ENCODE measurements at places on chromosomes 6 and 20.
A peak's percentile ranks its signal among the peaks of the same experiment; 100 is the strongest.

DNA sequence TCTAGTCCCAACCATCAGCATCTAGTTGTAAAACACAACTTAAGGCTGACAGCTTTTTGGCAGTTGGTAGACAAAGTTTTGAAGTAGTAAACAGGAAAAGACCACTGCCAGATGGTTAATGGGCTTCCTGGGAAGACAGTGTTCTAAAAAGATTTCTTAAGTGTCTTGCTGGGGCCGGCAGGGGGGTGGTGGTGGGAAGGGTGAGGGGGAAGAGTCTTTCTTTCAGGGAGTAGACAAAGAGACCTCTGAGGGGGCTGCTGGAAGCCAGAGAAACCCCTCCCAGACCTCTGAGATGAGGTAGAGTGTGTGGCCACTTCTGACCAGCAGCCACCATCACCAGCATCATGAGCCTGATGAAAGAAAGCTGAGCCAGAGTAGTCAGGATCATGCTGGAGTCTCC is 784.9 kb downstream of the TENT5A start:
- no peak for DNase-seq

- no peak for DNase-seq
Observed at GRCh38 chr6:85865420-85866369, 223.0 kb upstream of the SYNCRIP start.

- no peak for DNase-seq
Observed at GRCh38 chr6:111715321-111715720, 109.6 kb upstream of the TRAF3IP2 start.

- DNase-seq, result no peak
Observed at GRCh38 chr6:151482290-151482689, 11.5 kb upstream of the CCDC170 start.

- DNase-seq, result no peak
Observed at GRCh38 chr6:16991981-16992629, 109.7 kb upstream of the STMND1 start.

DNA sequence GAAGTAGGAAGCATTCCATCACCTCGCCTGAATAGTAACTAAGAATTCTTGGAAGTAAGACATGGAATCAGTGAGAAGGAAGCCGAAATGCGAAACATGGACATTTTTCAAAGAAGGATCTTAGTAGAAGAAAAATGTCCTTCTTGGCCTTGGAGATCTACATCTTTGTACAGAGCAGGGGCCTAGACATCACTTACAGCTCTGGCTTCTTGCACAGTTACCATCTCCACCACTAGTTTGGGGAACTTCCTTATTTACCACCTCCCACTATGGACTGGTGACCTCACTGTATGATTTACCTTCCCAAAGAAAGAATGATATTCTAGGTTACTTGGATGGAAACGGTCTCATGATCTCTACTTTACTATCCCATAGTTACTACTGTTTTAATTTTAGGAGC is 15.7 kb downstream of the CASS4 start:
- DNase-seq, result no peak

GRCh38 chr20:3732327-3733118 is at the start of gene HSPA12B:
HSPA12B (plus strand) TSS chr20:3732685; CDS start chr20:3738675, 5,990 bp downstream.
- no peak for DNase-seq

DNA sequence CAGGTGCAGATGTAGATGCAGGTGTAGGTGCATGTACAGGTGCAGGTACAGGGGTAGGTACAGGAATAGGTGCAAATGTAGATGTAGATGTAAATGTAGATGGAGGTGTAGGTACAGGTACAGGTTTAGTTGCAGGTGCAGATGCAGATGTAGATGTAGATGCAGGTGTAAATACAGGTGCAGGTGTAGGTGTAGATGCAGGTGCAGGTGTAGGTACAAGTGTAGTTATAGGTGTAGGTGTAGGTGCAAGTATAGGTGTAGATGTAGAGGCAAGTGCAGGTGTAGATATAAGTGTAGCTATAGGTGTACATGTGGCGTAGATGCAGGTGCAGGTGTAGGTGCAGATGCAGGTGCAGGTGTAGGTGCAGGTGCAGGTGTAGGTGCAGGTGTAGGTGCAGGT is 34.2 kb upstream of the CDH4 start:
- no peak for DNase-seq

GRCh38 chr6:6840831-6841291 is 252.3 kb downstream of the LY86 start:
- DNase-seq, result peak; percentile 31

DNA sequence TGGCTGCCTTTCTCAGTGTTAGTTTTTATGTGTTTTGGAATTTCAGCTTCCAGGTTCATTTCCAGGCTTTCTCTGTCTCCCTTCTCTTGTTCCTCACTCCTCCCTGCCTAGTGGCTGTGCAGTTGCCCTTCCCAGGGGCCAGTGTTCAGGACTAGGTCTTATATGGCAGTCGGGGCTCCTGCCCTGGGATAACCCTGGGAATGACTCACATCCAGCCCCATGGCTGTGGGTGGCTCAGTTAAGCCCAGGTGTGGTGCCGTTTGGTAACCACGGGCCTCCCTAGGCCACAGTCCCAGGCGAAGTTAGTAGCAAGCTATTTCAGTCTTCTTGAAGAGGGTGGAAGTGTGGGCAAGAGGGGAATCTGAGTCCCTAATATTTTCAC is 57.4 kb upstream of the DDR1 start:
- DNase-seq, result no peak

DNA sequence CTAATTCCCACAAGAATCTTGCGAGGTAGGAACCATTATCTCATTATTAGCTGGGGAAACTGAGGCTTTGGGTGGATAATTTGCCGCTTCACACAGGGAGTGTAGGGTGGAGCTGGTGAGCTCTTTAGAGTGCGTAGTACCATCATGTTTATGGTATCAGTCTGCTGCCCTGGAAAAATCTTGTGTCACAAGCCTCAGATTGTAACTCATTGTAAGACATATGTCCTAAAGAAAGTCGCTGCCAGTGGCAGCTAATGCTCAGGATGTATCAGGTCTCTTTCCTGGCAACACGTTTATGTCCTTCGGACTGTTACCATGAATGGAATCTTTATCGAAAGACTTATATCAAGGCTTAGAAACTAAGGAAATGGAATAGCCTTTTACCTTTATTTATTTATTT is 1.9 kb downstream of the ZFAND3 start:
- DNase-seq, result no peak

GRCh38 chr6:85419046-85419759 is 30.7 kb upstream of the NT5E start:
- DNase-seq, result no peak

DNA sequence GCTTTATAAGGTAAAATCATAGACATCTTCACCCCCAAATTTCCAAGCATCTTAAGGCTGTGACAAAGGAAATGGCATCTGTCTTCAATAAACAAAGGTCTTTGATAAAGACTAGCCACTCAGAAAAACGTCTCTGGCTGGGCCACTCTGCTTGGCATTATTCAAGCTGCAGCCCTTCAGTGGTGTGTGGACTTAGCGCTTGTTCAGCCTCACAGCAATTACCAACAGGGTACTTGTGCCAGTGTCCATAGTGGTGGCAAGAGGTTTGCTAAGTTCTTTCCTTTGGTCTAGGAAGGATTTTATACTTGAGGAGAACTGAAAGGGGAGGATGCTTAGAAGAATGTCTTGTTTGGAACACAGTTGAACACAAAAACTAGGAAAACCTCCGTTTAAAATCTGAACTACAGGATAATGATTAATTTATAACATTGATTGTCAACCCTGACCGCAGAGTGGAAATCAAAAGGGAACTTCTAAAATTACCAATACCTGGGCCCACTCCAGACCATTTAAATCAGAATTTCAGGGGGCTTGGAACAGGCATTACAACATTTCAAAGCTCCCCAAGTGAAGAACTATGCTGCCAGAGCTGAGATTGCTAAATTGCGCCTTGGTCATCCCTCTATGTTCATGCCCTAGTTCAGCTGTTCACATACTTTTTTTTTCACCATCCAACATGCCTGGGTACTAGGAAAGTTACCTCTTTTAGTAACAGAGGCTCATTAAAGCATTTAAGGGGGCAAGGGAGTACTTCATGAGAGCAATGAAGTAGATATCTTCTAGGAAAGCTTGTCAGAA is 378.5 kb downstream of the FRK start:
- DNase-seq, result no peak

- no peak for DNase-seq
Observed at GRCh38 chr20:54619181-54619580, 143.8 kb downstream of the DOK5 start.

GRCh38 chr6:56551409-56552120 is 91.1 kb downstream of the DST start:
- DNase-seq, result no peak

DNA sequence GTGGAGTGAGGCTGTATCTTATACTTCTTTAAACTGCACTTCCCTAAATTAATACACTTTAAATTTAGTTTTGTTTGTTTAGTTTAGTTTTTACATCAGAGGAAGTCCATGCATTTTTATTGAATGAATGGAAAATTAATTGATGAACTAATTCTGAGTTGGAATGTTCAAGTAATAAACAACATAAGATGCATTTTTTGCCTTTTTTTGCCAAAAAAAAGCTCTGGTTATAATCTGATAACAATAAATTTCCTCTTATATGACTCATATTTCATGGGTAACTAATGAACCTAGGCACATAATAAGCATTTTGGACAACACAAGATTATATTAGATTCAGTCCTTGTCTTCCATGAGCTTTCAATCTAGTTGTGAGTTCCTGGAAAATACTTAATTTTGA is 323.1 kb downstream of the CENPW start:
- DNase-seq, result no peak
